ENCODE measurements at places on chromosomes 2 and 18.

GRCh38 chr2:233223059-233223894 lies 28.2 kb upstream of the ATG16L1 start:
- no peak for DNase-seq

DNA sequence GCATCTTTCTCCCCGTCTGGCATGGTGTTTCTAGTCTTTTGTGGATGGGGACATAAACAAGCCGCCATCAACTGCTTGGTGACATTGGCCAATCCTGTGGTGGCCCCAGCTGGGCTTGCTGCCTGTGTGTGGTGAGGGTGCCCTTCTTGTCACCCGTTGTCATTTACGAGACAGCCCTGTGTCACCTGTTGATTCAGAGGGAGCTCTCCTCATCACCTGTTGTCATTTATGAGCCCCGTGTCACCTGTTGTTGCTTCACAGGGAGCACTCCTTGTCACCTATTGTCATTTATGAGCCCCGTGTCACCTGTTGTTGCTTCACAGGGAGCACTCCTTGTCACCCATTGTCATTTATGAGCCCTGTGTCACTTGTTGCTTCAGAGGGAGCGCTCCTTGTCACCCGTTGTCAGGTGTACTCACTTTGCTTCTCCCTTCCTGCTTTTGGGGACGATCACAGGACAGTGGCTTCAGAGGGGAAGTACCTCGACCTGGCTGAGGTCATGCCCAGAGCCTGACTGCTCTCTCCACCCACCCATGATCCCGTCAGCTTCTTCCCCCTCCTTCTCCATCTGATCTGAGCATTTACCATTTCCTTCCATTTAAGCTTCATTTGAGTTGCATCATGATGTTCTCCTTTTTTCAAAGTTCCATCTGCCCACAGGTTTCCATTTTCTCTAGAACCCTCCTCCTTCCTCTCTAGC lies 29.1 kb downstream of the HPCAL1 start:
- DNase-seq: no peak

GRCh38 chr18:68399721-68400120 lies 315.2 kb downstream of the TMX3 start:
- no peak for DNase-seq

GRCh38 chr2:142725386-142725785 lies 152.1 kb upstream of the KYNU start:
- no peak for DNase-seq

DNA sequence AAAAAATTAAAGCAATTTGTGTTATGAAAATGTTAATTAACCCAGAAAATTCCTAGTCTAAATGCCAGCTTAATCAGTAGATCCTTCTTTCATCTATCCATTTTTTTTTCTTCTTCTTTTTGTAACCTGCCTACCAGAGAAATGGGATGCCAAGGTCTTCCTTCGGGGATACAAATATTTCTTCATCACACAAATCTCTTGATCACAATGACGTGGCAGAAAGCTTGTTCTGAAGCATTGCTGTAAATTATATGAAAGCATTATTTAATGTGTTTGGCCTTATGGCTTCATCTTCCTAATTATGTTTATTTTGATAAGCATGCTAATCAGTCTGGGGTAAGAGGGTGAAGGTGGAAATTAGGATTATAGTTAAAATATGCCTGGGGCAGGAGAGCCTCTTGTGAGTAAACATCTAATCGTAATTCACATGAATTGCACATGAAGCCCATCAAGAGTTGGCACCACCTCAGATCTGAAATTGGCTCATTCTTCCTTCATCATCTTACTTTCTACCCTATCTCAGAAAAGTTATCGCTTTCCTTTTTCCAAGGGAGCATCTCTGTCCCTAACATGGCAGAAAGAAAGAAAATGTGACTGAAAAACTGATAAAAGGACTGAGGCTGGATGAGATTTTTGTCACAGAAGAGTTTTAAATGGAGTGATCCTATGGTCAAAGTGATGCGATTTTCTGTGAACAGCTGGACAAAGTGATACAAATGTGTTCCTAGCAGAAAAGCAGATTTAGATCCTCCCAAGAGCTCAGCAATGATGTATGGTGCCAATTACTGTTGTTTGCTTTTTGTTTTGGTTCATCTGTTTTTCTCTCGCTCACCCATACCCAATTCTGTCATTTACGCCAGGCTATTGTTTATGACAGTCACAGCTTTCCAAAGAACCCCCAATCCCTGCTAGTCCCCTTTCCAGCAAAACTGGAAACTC lies 76.9 kb upstream of the PMAIP1 start:
- no peak for DNase-seq

DNA sequence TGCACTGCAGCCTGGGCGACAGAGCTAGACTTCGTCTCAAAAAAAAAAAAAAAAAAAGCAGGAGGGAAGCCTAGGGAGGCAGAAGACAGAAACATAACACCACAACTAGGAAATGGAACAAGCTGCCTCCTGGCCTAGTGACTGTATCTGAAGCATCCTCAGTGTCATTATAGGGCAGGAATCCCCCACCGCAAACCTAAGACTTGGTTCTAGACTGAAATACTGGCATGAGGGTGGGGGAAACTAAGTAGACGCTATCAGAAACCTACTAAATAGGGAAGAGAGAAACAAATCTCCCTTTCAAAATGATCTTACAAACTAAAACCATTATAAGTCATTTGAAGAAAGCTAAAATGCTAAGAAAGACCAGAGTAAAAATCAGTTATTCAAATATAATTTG lies 16.4 kb upstream of the SMAD2 start:
- DNase-seq: no peak

DNA sequence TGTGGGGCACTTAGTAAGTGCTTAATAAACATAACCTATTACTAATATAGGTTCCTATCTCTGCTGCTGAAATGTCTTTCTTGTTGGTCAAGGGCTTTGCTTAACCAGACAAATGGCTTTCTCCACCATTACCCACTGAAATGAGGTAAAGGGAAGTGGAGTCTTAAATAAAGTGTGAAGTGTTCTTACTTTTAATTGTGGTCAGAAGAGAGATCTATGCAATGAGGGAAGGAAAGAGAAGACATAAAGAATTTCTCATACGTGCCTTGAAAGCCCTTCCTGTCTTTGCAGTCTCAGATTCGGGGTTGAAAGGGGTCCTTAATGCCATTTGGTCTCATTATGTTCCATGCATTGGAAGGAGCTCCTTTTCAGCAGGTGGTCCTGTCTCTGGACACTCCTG lies 6.9 kb upstream of the CXCR4 start:
- no peak for DNase-seq

- DNase-seq: no peak
Measured at GRCh38 chr2:6525475-6525964, 340.2 kb downstream of the CMPK2 start.

- no peak for DNase-seq
Measured at GRCh38 chr18:22128954-22129353, 40.4 kb upstream of the GATA6 start.

DNA sequence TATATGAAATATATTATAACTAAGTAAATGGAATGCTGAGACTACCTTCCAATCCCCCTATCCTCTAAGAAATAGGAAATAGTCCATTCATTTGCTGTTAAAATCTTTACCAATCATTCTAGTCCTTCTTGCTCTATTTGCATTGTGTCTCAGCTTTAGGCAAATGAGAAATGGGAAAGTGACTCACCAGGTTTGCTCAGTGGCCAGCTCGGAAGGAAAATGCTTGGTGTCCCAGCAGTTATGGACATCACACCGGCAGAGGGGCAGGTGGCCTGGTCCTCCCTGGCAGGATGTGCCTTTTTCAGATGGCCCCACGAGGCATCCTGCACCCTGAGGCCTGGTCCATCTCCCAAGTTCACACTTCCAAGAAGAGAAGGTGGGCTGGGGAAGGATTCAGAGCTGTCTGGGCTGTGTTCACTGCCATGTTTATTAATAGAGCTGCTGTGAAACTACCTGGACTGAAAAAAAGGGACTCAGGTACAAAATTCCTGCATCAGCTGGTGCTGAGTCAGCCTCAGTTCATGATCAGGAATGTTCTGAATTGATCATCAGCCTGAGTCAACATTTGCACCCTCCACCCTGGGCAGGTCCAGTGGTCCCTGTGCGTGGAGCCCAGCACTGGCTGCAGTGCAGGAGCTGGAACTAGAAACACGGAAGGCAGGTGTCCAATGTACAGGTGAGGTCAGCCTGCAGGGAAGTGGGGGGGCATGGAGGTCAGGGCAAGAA lies 60.1 kb upstream of the ARL4C start:
- no peak for DNase-seq

GRCh38 chr18:71045331-71046065 lies 756.7 kb downstream of the SOCS6 start:
- DNase-seq: no peak

DNA sequence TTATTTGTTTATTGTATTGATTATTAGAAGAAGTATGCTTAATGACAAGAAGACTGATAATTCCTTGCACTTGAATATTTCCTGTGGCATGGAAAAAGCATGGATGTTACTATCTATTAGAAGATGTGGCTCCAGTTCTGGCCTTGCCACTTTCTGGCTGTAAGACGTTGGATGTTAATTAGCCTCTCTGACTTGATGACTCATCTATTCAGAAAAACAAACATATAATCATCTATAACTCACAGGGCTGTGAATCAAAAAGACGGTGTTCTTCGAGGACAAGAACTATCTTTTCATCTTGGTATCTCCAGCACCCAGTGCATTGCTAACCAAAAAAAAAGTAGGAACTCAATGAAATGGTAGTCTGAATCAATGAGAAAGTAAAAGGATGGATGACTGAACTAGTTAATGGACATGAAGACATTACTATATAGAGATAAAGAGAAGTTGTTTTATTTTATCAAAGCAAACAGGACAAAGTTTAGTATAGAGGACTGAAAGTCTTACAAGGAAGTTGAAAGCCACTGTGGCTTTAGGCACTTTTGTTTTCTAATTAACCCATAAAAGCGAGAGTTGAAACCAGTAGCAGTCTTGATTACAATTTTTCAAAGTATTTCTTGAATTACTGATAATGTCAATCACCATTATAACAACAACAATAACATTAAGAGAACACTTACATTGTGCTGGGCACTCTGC lies 145.3 kb downstream of the RND3 start:
- DNase-seq: no peak

- DNase-seq: no peak
Measured at GRCh38 chr2:6855860-6856547, 9.7 kb downstream of the CMPK2 start.

- no peak for DNase-seq
Measured at GRCh38 chr2:222196159-222196558, 102.6 kb downstream of the PAX3 start.

GRCh38 chr2:239374896-239375277 lies 25.9 kb downstream of the HDAC4 start:
- DNase-seq: no peak

GRCh38 chr2:19552270-19552669 lies 193.8 kb upstream of the OSR1 start:
- DNase-seq: no peak

GRCh38 chr2:43367012-43367782 lies 140.8 kb upstream of the ZFP36L2 start:
- no peak for DNase-seq

DNA sequence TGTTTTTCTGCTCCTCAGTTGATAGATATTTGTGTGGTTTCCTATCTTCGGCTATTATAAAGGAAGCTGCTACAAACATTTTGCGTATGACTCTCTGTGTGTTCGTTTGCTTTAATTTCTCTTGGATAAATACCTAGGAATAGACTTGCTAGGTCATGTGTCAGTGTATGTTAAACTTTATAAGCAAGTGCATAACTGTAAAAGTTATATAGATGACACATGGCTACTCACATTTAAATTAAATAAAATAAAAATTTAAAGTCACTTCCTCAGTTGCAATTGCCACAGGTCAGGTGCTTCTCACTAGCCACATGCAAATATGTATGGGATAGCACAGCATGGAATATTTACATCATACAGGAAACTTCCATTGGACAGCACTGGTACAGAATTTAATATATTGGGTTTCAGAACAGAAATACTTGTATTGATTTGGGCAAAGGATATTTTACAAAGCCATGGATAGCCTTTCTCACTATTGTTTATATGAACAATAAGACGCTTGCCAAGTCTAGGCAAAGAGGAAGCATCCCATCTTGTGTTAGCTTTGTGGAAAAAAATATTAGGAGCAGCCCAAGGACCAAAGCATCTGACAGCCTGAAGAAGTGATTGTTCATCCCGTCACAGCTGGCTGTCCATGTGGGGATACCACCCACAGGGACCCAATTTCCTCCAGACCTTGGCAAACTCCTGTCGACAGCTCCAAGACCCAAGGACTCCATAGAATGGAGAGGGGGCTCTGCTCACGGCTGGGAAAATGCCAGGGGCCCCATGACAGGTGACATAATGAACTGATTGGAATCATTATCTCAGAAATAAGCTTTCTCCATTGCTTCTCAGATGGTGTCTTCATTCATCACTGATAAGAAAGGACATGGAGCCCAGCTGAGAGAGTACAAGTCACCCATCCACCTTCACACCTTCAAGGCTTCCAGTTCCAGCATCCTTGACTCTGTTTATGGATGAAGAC lies 196.7 kb downstream of the SH3BP4 start:
- DNase-seq: no peak

- DNase-seq: no peak
Measured at GRCh38 chr2:177604271-177605065, 211.9 kb downstream of the AGPS start.

- no peak for DNase-seq
Measured at GRCh38 chr2:183093857-183094657, 15.5 kb downstream of the DUSP19 start.

GRCh38 chr18:61173554-61173953 lies 159.7 kb upstream of the CDH20 start:
- no peak for DNase-seq

DNA sequence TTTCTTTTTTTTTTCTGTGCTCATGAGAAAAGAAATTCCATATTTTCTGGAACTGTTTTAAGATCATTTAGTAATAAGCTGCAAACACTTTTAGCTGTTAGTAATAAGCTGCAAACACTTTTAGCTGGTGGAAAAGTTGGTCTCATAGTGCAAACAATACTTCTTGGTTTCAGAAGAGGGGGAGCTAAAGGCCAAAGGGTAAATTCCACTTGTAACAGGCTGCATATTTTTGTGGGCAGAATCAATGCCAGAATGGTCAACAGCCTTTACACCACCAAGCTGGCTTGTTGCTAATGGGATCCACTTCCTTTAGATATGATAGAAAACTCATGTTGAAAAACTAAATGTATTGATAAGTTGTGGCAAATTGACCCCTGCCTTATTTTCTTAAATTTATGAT lies 356.8 kb downstream of the NR4A2 start:
- DNase-seq: no peak

- DNase-seq: no peak
Measured at GRCh38 chr18:23661735-23662308, 889 bp downstream of the ANKRD29 start.

- no peak for DNase-seq
Measured at GRCh38 chr18:9109523-9109922, 7.0 kb downstream of the NDUFV2 start.

- DNase-seq: no peak
Measured at GRCh38 chr2:7014174-7014640, 97.0 kb downstream of the RNF144A start.

GRCh38 chr18:22946217-22946616 lies 13.1 kb downstream of the RBBP8 start:
- no peak for DNase-seq

DNA sequence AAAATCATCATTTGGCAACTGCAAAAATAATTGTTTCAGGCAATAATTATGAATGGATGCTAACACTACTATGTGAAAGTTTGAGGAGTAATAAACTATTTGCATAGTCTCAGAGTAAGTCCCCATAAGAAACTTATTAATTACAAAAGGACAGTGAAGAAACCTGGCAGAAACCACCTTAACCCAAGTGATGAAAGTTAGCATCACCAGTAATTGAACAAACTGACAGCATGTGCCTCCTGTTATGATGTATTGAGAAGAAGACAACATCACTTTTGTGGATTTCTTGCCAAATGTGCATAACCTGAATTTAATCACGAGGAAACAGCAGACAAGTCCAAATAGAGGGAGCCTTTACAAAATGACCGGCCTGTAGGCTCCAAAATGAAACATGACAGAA lies 183.3 kb upstream of the SP5 start:
- no peak for DNase-seq
